Mucosa of descending colon (tissue), 3 donors: ENCODE measurements at places on chromosomes 12 and 14. TPM values are rescaled to one million over a fixed set of nuclear protein-coding genes. Genes with fewer than 3 reads are reported as not detected.

GRCh38 chr14:92173668-92174067, 51.9 kb downstream of the CPSF2 start:
- no peak for DNase-seq

DNA sequence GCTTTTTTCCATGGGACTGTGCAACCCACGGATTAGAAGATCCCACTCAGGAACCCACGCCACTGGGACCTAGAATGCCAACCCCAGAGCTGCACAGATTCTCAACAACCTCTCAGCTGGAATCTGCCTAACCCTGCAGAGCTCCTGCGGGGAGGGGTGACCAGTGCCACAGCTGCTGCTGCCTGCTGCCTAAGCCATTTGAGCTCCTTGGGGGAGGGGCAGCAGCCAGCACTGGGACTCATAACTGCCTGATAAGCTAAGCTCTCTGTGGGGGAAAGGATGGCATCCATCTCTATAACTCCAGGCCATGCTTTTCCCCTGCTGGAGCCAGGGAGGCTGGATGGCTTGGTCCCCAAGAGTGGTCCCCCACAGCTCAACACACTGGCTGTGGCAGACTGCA, 182.8 kb downstream of the SLC5A8 start:
- DNase-seq, result no peak

DNA sequence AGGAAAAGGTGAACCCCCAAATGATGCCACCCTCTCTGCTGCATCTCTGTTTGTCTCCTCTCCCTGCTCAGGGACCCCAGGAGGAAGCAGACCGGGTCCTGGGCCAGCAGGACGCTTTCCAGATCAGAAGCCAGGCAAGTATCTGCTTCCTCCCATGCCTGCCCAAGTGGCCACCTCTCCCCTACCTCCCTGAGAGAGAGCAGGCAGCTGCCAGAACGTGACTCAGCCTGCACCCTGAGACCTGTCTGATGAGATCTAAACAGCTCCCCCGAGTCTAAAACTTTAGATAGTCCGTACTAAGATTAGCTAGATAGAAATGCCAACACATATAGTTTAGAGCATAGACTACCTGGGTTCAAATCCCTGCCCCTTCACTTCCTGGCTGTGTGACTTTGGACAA, 31.2 kb upstream of the OAS1 start:
- DNase-seq, result no peak

DNA sequence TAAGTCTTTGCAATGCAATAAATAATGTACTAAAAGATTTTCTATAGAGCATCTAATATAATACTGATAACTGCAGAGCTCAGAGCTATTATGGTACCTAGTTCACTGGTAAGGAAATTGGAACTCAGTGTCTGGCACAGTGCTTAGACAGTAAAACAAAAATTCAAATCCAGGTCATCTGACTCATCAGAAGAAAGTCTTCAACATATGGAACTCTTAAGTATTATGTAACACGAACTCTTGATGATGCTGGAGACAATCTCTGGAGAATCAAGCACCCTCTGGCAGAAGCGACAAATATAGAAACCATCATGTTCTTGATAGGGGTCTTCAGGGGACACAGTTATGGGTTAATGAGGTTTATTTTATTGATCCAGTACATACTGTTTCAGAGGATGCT, 37.3 kb upstream of the TRHDE start:
- no peak for DNase-seq

TIMM9 gene
- total RNA-seq, result 18.5 TPM

DNA sequence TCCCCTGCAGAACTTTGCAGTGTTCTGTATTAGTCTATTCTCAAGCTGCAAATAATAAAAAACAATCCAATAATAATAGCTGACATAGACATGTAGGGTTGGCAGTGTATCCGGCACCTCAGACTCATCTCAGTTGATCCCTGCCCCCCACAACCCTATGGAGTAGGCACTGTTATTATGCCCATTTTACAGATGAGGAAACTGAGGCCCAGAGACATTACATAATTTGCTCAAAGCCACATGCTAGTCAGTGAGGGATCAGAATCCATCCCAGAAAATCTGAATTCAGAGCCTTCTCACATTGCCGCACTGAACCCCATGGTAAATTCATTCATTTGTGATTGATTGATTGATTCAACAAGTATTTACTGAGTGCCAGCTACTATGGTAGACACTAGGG, 226.6 kb upstream of the PWP1 start:
- no peak for DNase-seq

DNA sequence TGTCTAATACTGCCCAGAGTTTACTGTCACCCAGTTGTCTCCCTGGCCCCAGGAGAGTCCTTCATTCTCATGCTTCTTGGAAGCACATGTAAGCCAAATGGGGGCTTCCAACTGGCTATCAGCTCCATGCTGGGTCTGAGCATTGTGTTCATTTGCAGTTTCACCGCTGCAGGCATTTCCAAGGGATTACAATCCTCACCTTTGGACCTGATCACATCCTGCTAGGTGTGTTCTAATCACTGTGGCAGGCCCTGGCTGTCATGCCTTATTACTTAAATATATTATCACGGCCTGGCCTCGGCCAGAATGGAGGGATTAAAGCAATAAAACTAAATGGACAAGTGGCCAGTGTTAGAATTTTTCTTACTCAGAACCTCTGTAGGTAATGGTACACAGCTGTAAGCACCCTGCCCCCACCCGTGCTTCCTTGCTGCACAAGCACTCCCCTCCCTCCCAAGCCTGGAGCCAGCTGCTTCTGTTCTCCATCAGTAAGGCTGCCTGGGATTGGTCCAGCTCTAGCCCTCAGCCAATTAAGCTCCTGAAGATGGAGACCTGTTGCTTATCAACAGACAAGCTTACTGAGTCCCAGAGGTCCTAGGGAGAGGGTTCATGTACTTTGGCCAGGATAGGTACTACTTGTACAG, 175.9 kb upstream of the RBM19 start:
- no peak for DNase-seq

GRCh38 chr14:24251880-24252288, 9.5 kb upstream of the TINF2 start:
- no peak for DNase-seq

GRCh38 chr14:59427653-59428580, 37.3 kb downstream of the GPR135 start:
- DNase-seq, result no peak

DNA sequence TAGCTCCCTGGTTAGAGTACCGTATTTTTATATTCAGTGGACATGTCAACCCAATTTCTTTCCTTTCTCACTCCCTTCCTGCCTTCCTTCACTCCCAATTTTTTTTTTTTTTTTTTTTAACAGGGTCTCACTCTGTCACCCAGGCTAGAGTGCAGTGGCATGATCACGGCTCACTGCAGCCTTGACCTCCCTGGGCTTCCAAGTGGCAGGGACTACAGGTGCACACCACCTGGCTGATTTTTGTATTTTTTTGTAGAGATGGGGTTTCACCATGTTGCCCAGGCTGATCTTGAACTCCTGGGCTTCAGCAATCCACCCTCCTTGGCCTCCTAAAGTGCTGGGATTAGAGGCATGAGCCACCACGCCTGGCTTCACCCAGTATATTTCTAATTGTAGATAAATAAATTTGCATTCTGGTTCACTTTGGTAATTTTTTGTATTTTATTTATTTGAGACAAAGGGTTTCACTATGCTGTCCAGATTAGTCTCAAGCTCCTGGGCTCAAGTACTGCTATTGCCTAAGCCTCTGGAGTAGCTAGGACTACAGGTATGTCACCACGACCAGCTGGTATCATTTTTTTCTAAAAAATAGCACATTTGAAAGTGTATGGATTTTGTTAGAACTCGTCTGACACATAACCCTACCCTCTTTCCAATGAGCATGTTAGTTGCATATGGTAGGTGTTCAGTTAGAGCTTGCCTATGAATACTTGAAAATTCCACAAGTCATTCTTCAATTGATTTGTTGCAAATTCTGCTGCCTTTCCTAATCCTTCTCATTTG, 15.7 kb downstream of the SLC38A2 start:
- DNase-seq, result no peak

NR1H4 gene
- 9.4 TPM for total RNA-seq

GRCh38 chr12:53659011-53659551, 16.8 kb downstream of the ATP5MC2 start:
- no peak for DNase-seq
